Prostate gland (tissue), 2 donors: ENCODE measurements at places on chromosomes 7 and 10.

GRCh38 chr7:82067628-82068264 is 297.9 kb upstream of the HGF start:
- DNase-seq = no peak

- DNase-seq = peak; percentile 48
Measured at GRCh38 chr7:2864999-2865670, 21.0 kb upstream of the GNA12 start.

GRCh38 chr7:106462365-106462859 is 177.6 kb upstream of the NAMPT start:
- no peak for DNase-seq

DNA sequence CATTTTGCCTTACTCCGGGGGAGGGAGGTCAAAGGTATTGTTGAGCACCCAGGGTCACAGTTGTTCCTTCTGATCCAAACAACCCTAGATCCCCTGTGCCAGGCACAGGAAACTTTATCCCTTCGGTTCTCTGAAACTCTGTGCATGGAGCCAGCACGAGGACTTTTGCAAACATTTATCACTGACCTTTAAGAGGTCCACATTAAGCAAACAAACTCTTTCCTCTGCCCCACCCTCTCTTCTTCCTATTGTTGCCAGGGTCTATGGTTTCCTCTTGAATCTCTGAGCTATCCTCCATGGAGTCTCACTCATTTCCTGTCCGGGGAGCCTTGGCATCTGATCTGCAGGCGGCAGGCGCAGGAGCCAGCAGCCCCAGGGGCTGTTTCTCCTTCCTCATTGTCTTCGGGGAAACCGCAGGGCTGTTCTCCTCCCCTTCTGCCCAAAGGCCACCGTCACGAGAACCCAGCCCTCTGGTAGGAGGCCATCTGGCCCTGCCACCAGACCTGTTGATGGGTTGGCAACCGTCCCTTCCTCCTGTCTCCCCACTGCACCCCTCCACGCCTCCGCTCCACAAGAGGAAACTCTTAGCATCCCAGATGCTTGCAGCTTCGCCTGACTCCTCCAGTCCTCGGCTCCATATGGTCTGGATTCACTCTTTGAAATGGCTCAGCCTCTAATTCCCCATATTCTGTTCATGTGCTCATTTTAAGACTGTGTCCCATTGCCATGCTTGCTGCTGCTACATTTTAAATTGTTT is 327.3 kb upstream of the NRP1 start:
- DNase-seq = peak; percentile 58

GRCh38 chr10:113961182-113962031 is 82.3 kb upstream of the ADRB1 start:
- no peak for DNase-seq

GRCh38 chr7:1238931-1239802 is 6.5 kb downstream of the UNCX start:
- DNase-seq = no peak

DNA sequence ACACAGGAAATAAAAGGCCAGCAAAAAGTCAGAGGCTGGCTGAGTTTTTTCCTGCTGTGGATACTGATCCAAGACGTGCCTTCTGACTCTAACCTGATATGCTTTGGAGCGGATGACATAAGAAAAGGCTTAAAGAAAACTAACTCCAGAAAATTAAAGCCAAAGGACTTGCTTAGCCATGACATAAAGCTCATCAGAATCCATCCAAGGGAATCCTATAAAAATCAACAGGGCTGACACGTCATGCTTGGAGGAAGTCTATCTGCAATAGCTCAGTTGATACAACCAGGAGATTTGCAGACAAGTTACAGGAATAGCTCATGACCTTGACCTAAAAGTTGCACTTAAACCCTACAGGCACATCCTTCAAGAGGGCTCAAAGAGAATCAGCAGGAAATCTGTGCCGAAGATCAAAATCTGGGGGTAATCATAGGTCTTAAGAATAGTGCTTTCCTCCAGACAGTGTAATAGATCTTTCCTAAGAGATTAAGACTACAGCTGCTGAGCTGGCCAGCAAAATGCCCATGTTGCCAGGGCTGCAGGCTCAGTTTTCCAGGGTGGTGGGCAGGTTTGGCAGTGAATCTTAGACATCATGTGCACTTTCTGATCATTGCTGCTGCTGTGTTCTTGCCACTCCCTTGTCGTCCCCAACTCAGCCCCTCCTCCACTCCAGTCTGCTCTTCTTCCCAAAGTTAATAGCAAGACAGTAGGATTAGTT is 111.5 kb upstream of the SVIL start:
- DNase-seq = no peak

DNA sequence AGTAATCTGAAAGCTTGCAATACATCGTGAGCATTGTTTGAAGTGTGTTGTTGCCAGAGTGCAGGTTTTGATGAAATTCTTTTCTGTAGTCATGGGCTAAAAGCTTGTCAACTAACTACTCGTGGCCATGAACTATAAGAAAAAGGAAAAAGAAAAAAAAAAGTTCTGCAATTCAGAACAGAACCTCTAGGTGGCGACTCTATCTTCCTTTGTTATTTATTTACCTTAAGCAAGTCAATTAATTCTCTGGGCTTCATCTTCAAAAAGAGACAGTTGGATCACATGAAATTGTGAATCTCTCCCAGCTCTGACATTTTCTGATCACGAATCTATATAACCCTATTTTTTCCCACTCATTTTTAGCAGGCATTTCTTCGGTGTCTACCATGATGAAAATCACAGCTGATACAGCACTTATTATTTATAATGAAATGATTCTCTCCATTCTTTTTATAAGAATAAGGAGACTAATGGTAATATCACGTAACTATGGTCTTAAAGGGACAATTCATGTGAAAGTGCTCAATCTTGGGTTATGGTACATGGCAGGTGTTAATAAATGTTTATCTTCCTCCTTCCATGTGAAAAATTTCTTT is 18.8 kb downstream of the TMEM196 start:
- no peak for DNase-seq

DNA sequence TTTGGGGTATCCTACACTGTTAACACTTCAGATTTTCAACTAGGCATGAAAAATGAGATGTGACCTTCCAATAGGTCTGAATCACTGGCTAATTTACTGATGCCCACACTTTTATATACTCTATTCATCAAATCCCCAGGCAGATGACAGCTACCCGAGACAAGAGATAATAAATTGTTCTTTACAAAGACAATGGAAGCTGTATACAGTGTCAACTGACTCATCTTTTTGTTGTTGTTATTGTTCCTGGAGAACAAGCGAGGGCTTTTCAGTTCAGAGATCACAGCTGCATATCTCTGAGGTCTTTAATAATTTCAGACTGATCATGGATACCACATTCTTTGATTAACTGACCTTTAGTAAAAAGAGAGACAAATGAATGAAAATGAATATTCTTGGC is 228.9 kb downstream of the SDHAF3 start:
- DNase-seq = no peak

DNA sequence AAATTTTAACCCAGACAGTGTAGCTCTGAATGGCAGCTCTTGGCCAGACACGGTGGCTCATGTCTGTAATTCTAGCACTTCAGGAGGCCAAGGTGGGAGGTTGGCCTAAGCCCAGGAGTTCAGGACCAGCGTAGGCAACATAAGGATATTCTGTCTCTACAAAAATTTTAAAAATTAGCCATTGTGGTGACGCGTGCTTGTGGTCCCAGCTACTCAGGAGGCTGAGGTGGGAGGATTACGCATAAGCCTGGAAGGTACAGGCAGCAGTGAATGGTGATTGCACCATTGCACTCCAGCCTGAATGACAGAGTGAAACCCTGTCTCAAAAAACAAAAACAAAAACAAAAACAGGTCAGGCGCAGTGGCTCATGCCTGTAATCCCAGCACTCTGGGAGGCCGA is 50.0 kb downstream of the SUFU start:
- no peak for DNase-seq

DNA sequence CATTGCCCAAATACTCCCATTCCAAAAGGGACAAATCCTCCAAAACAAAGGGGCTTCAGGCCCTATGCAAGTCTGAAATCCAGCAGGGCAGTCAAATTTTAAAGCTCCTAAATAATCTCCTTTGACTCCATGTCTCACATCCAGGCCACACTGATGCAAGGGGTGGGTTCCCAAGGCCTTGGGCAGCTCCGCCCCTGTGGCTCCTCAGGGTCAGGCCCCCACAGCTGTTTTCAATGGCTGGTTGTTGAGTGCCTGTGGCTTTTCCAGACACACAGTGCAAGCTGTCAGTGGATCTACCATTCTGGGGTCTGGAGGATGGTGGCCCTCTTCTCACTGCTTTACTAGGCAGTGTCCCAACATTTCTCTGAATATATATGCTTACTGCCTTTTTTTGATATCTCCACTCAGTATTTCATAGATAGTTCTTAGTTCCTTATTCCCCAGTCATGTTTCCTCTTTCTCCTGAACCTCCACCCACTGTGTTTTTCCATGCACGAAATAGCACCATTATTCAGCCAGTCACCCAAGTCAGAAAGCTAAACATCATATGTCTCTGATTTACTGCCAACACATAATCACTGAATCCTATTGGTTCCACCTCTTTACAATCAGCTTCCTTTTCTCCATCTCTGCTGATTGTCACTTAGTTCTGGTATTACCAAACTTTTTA is 172.6 kb upstream of the CACNA2D1 start:
- no peak for DNase-seq

DNA sequence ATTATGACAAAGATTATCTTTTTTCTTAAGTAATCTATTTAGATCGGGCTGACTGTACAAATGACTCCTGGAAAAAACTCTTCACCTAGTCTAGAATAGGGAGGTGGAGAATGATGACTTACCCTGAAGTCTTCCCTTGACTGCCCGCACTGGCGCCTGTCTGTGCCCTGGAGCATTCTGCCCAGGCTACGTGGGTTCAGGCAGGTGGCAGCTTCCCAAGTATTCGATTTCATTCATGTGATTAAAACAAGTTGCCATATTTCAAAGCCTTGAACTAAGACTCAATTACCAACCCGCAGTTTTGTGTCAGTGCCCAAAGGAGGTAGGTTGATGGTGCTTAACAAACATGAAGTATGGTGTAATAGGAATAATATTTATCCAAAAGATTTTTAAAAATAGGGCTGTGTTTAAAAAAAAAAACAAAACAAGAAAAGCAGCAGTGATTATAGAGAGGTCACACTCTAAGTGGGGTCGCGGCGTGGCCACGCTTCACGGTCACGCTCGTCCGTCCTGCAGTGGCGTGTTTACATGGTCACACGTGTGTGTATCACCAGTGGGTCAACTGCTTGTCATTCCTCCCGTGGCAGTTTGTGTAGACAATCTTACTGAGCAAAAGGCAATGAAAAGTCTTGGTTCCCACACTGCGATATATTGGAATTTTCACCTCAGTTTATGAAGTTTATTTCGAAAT is 10.8 kb downstream of the INSIG1 start:
- DNase-seq = no peak

DNA sequence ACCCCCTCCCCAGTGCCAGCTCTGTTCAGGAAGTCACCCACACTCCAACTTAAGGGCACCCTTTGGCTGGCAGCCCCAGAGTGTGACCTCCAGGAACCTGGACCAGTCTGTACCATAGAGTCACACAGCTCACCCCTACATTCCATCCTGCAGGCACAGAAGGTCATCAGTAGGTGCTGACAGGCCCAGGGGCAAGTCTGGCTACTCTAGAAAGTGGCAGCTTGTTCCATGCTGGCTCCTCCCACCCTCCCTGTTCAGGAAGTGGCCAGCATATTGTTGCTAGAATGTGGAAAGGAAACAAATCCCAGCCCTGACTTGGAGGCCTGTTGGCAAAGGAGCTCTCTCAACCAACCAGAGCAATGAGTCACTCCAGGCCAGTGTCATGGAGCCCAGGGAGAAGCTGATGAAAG is 3.2 kb upstream of the NCOA4 start:
- no peak for DNase-seq

- no peak for DNase-seq
Measured at GRCh38 chr7:64621656-64622055, 44.3 kb upstream of the ZNF107 start.

DNA sequence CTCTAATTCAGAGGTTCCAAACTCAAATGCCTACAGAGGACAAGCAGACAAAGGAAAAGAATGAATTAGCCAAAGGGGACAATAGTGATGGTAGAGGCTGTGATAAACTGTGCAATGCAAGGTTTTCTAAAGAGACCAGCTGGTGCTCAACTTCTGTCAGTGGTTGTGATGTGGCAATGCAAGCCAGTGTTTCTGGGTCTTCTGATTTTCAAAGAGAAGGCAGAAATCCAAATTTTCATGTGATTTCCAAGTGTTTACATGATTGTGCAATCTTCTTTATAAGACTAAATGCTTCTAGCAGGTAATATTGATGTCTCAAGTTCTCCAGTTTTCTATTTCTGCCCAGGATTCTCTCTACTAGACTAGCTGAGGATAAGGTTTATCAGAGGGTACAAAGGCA is 135.9 kb downstream of the PCDH15 start:
- DNase-seq = no peak

DNA sequence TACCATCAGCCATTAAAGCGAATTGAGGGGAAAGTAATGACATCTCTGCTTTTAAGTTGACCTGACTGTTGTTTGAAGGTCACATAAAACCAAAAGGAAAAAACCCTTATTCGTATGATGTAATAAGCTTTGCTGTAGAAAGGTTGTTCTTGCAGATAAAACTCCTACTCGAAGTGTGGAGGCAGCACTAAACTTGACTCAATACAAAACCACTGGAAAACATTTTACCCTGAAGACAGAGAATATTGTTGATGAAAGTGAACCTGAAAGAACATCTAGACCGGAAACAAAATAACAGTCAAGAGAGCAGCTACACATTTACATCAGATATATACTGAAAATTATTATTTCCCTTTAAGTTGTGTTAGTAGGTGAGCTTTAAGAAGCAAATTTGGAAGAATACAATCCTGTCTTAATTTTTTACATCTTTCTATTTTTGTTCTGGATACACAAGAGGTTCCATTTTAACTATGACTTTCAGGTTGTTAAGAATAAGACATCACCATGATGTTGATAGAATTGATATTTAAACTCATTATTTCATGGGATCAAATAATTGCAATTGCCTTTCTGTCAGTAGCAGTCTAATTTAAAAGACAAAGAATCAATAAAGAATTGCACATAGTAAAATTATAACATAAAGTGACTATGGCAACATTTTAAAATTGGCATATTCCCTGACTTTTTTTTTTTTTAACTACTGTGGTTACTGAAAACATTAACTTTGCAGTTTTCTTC is 6.4 kb downstream of the ETV1 start:
- DNase-seq = no peak

GRCh38 chr7:105837765-105838626 is 38.4 kb downstream of the ATXN7L1 start:
- DNase-seq = no peak

DNA sequence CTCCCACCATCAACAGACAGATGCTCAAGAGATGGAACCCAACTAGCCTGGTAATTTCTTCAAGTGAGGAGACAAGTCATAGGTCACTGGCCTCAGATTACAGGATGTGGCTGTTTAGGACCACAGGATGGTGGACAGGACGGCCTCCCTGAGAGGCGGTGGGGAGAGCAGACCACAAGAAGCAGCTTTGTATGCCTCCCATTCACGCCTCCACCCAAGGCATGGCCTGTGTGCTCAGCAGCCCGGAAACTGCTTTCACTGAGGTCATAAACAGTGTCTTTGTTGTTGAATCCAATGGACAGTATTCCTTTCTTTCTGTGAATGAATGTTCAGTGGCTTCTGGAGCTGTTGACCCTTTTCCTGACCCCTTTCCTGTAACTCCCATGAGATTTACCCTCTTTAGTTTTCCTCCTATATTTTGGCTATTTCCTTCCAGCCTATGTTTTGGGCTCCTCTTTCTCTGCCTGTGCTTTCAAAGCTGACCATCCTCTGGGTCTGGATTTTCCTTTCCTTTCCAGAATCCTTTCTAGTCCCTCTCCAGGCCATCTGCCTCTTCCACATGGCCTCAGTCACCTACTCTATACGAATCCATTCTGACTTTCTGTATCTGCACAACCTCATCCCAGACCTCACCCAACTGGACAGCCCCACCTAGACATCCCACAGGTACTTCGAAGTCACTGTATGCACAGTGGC is 32.4 kb upstream of the INPP5F start:
- DNase-seq = no peak
